ENCODE measurements at places on chromosomes 7 and 10.
A peak's percentile ranks its signal among the peaks of the same experiment; 100 is the strongest.

DNA sequence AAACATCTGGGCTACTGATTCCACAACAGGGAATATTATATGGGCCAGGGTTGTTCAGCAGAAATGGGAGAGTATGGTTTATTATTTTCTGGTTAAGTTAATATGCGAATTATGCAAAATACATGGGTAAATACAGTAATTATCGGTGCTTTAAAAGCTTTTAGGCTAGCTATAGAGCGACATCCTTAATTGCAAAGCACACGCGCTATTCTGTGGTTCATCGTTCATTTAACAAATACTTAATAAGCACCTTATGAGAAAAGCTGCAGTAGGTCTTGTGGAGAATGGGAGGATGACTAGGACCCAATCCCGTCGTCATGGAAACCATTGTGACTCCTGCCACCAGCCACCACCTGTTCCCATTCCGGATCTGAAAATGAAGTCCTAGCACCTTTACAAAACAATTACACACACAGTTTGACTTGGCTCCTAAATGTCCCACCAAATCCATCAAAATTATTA is 623 bp upstream of the CEP41 start:
- H3K36me3 ChIP-seq, result peaks cover 9% of the 10 kb centered on the region
- no peaks in the 10 kb centered on the region for H3K27me3 ChIP-seq
- peak overlapping the region; percentile 100 for H3K27ac ChIP-seq
- peaks cover 56% of the 10 kb centered on the region for H3K4me1 ChIP-seq
- peak overlapping the region; percentile 99 for H3K4me3 ChIP-seq

- no peaks in the 10 kb centered on the region for H3K27me3 ChIP-seq
- H3K27ac ChIP-seq, result no peak overlapping the region
- H3K4me1 ChIP-seq, result no peaks in the 10 kb centered on the region
Measured at GRCh38 chr7:853366-854117, 21.3 kb downstream of the SUN1 start.

DNA sequence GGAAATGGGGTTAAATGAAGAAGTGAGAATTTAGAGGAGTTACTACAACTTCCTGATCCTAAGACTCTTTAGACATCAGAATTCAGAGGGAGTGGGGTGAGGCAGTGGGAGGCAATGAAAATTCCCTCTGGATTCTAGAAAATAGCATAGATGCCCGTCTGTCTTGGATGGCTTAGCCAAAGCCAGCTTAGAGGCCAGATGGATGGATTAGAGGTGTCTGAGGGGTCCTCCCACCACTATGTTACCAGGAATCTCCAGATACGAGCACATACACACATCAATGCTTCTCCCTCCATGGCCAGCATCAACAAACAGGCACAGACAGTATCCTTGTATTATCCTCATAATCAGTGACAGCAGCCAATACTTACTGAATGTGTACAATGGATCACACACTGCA is 418.1 kb downstream of the PLXNA4 start:
- H3K27ac ChIP-seq, result peak overlapping the region; percentile 23
- DNase-seq, result no peak
- H3K4me1 ChIP-seq, result peaks cover 17% of the 10 kb centered on the region
- no peak overlapping the region for H3K4me3 ChIP-seq

DNA sequence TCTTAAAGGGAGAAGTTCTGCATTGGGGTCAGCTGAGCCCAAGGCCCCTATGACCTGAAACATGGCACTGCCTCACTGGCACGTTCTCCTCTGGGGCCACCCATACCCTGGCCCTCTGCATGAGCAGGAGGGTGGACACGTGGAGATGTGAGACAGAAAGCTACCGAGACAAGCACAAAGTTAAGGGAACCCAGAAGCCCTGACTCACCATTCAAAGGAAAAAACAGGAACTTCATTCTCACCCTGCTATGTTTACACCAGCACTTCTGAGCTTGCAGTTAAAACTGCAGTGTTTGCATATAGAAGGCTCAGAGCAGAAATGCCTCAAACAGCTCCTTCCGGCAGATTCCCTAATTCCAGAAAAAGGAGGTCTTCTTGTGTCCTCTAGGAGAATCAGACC is 41.7 kb downstream of the DENND11 start:
- DNase-seq, result no peak
- peaks cover 1% of the 10 kb centered on the region for H3K4me1 ChIP-seq
- H3K27ac ChIP-seq, result no peak overlapping the region
- H3K27me3 ChIP-seq, result no peaks in the 10 kb centered on the region
- H3K4me3 ChIP-seq, result no peak overlapping the region
- H3K36me3 ChIP-seq, result peaks cover 6% of the 10 kb centered on the region

DNA sequence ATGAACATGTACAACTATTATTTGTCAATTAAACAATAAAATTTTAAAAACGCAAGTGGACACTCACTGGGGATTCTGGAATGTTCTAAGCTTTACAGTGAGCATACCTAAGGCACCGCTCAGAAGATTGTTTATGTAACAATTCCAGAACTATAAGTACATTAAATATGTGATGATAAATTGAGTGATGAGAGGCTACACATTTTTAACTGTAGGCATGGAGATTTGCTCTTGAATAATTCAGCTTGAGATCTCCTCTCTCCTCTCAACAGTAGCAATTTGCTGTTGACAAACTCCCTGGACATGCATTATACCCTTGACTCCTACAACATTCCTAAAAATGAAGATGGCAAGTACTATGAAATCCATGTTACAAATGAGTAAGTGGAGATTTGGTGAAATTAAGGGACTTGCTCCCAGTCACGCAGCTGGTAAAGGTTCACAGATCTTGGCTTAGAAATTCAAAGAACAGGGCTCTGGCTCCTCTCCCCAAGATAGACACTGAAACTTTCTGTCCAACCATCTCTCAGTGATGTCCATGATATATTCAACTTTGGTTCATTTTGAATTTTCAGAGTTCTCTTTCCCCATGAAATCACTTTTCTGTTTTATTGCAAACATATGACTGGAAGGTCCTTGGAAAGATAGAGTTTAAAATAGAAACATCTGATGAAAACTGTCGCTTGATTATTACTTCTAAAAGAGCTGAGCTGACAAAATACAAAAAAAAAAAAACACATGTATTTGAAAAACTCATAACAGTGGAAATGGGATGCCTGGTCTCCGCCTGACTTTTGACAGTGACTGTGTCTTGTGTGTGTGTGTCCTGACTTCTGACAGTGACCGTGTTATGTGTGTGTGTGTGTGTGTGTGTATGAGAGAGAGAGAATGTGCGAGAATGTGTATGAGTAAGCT is 488.3 kb downstream of the TNS3 start:
- peaks cover 3% of the 10 kb centered on the region for H3K4me1 ChIP-seq
- H3K27me3 ChIP-seq, result no peaks in the 10 kb centered on the region
- DNase-seq, result no peak

DNA sequence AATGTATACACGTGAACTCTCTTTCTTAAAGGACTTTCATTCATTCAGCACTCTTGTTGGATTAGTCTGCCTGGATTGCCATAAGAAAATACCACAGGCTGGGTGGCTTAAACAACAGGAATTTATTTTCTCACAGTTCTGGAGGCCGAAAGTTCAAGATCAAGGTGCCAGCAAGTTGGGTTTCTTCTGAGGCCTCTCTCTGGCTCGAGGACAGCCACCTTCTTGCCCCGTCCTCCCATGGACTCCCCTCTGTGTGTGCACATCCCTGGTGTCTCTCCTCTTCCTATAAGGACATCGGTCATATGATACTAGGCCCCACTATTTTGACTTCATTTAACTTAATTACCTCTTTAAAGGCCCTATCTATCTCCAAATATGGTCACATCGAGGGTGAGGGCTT is 110.4 kb upstream of the BMPER start:
- no peaks in the 10 kb centered on the region for H3K27me3 ChIP-seq
- H3K4me1 ChIP-seq, result peaks cover 12% of the 10 kb centered on the region
- no peak for DNase-seq
- no peak overlapping the region for H3K27ac ChIP-seq
- no peak overlapping the region for H3K4me3 ChIP-seq

DNA sequence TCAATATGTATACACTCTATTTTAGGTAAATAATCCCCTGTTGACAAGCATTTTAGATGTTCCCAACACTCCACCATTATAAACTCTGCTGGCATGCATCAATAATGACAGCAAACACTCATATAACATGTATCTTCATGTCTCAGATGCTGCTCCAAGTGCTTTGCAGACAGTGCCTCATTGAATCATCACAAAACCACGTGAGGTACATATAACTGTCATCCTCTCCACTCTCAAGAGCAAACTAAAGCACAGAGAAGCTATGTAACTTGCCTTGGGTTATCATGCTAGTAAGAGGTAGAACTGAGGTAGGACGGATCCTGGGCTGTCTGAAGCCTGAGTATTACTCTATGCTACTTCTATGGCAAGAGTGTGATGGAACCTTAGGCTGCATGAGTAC is 72.5 kb upstream of the GSDME start:
- no peak overlapping the region for H3K27ac ChIP-seq
- DNase-seq, result no peak
- peaks cover 18% of the 10 kb centered on the region for H3K4me1 ChIP-seq
- no peaks in the 10 kb centered on the region for H3K27me3 ChIP-seq

- H3K4me3 ChIP-seq, result no peak overlapping the region
- no peaks in the 10 kb centered on the region for H3K36me3 ChIP-seq
Measured at GRCh38 chr7:1409555-1409954, 49.7 kb downstream of the MICALL2 start.

GRCh38 chr10:132977076-132977475 is 34.7 kb upstream of the CFAP46 start:
- H3K4me1 ChIP-seq, result no peaks in the 10 kb centered on the region
- peaks cover 15% of the 10 kb centered on the region for H3K27me3 ChIP-seq
- no peaks in the 10 kb centered on the region for H3K36me3 ChIP-seq
- no peak overlapping the region for H3K27ac ChIP-seq
- DNase-seq, result no peak

- peaks cover 16% of the 10 kb centered on the region for H3K4me1 ChIP-seq
- H3K4me3 ChIP-seq, result peak overlapping the region; percentile 79
- no peaks in the 10 kb centered on the region for H3K27me3 ChIP-seq
- H3K36me3 ChIP-seq, result no peaks in the 10 kb centered on the region
Measured at GRCh38 chr7:66627151-66627681, 1.5 kb upstream of the KCTD7 start.

GRCh38 chr10:71246591-71247413 is 34.4 kb downstream of the UNC5B start:
- no peak overlapping the region for H3K4me3 ChIP-seq
- H3K27ac ChIP-seq, result no peak overlapping the region
- no peaks in the 10 kb centered on the region for H3K27me3 ChIP-seq
- H3K4me1 ChIP-seq, result peaks cover 32% of the 10 kb centered on the region

- H3K27me3 ChIP-seq, result no peaks in the 10 kb centered on the region
- H3K4me3 ChIP-seq, result no peak overlapping the region
- peaks cover 47% of the 10 kb centered on the region for H3K36me3 ChIP-seq
Measured at GRCh38 chr7:50594734-50595485, 29.7 kb upstream of the DDC start.

GRCh38 chr10:62454687-62455397 is 80.7 kb downstream of the ZNF365 start:
- H3K4me3 ChIP-seq, result no peak overlapping the region
- H3K4me1 ChIP-seq, result no peaks in the 10 kb centered on the region
- DNase-seq, result no peak
- no peaks in the 10 kb centered on the region for H3K27me3 ChIP-seq
- no peaks in the 10 kb centered on the region for H3K36me3 ChIP-seq
- no peak overlapping the region for H3K27ac ChIP-seq

DNA sequence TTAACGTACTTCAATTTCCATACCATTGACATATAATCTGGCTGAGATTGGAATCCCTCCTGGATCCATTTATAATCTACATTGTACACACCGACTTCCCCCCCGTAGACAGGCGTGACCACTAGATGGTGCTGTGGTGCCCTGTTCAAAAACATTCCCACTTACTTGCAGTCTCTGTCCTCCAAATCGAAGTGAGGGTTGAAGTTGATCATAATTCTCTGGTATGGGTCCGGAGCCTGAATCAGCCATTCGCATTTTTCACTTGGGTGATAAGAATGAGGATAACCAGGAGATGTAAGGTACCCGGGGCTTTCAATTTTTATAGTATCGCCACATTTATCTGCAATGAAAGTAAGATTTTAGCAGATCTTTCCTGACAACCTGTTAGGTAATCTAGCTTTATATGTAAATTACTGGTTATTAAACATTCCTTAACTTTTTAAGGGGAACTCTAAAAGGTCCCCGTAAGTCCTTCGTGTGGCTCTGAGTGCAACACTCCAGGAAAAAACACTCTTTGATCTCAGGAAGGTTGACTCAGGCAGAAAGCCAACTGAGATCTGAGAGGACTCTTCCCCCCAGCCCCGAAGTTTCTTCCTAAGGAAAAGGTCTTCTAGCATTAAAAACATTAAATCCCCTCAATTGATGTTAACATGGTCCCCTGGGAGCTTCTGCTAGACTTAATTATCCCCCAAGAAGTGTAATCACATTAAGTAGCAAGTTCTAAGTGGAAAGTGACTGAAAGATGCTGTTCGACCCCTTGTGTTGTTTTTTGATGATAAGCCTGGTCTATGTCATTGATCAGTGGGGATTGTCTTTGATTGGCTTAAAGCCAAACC is 3.7 kb downstream of the NRP1 start:
- peak; percentile 97 for DNase-seq
- peaks cover 47% of the 10 kb centered on the region for H3K4me1 ChIP-seq
- H3K27ac ChIP-seq, result no peak overlapping the region
- peak overlapping the region; percentile 48 for H3K4me3 ChIP-seq

GRCh38 chr10:70561070-70561469 is 41.5 kb downstream of the PRF1 start:
- H3K27ac ChIP-seq, result no peak overlapping the region
- peaks cover 15% of the 10 kb centered on the region for H3K4me1 ChIP-seq

- no peak overlapping the region for H3K4me3 ChIP-seq
- H3K4me1 ChIP-seq, result peaks cover 4% of the 10 kb centered on the region
Measured at GRCh38 chr10:86538547-86538946, 17.0 kb upstream of the WAPL start.

- DNase-seq, result no peak
- H3K27ac ChIP-seq, result peak overlapping the region; percentile 75
- H3K27me3 ChIP-seq, result no peaks in the 10 kb centered on the region
- H3K36me3 ChIP-seq, result peaks cover 4% of the 10 kb centered on the region
Measured at GRCh38 chr7:115004121-115004520, 82.2 kb downstream of the MDFIC start.

DNA sequence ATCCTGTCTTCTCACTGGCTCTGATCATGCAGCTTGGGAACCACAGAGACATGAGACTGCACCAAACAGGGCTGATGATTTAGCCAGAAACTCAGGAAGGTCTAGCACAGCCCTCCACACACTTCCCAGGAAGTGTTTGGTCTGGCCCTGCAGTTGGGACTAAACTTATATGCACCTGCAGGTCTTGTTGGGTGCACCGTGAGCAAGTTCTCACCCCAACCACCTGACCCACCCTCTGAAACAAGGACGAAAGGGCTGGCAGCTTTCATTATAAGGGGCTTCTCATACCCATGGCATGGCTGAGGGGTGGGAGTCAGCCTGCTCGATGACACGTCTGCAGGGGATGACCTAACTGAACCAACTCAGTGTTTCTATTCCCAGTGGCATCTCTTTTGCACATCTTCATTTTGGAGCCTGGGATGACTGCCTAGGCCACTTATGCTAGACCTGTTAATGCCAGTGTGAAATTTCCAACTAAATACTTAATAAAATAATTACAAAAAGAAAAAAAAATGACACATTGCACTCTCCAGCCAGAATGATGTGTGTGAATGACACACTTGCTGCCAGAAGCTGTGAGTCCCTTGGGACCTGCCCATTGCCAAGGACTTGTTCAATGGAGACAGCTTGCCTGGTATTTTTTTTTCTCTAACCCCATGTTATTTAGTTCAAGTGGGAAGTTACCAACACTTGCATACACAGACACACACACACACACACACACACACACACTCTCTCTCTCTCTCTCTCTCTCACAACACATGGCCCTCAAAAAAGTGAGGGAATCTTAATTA is 102.6 kb downstream of the NEURL1 start:
- H3K4me1 ChIP-seq, result peaks cover 8% of the 10 kb centered on the region
- H3K36me3 ChIP-seq, result no peaks in the 10 kb centered on the region
- no peak overlapping the region for H3K27ac ChIP-seq
- H3K27me3 ChIP-seq, result no peaks in the 10 kb centered on the region

Measured in neural crest cell (in vitro differentiated cells).